ENCODE measurements at places on chromosomes 4 and X.

- no peak for DNase-seq
These were observed 24.2 kb downstream of the CBLL2 start for GRCh38 chrX:22296871-22297270.

DNA sequence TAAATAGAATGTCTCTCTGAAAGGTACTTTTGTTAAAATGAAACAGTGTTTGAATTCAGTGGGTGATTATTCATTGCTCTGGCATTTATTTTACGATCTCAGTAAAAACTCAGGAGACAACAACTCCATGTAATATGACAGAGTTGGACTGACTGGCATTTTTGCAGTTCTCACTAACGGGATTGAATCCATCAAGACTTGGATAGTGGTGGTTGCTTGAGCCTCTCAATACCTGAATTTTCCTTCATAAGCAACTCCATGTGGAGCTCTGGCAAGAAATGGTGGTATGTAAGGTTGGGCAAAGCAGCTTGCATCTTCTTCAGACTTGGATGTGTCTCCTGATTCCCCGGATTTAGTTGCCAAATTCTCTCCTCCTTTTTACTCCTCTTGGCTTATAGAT lies 72.7 kb downstream of the FRMPD4 start:
- no peak for DNase-seq

DNA sequence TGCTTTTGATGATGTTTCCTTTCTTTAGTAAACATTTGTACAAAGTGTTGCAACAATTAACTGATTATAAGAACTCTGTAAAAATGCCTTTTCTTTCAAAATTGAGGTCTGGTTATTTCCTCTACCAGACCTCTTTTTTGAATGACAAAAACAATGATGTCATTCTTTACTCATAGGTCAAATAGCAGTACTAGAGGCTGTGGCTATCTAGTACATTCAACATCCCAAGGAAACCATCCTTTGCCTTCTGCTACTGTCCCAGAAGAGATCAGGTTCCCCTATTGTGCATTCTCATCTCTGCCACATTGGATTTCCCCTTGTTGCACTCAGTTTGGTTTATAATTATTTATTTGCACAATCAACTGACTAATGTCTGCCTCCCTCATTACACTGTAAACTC lies 19.1 kb upstream of the MAD2L1 start:
- no peak for DNase-seq

GRCh38 chrX:750812-751211 lies 120.2 kb downstream of the SHOX start:
- no peak for DNase-seq

- peak; percentile 31 for DNase-seq
These were observed 80.3 kb downstream of the GPC4 start for GRCh38 chrX:133335027-133335426.

GRCh38 chrX:91434351-91435168 lies at the start of gene PABPC5:
TSS of gene PABPC5 (plus strand) at chrX:91434839. CDS start at chrX:91435578, 739 bp downstream.
- peak; percentile 51 for DNase-seq
